ENCODE measurements at places on chromosomes 5 and 9.

DNA sequence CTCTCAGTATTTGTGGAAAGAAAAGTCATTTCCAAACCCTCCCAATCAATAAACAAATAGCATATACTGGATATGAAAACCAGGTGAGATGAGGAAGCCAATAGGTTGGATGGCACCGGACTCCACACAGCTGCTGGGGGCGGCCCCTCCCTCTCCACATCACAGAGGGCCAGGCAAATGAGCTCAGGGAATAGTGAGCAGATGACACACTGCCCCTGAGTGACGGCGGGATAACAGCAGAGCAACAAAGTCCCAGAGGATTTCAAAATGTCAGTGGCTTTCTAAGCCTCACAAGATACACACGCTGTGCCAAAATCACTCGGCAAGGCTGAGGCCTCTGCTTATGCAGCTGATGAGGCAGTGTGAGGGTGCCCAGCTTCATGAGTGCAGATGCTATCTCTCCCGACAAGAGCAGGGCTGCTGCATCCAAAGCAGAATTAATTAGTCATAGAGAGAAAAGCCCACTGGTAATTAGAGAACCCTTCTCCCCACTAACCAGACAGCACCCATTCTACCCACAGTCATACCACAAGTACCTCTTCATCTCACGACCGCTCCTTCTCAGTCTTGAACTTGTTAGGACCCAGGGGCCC is 235.0 kb upstream of the NFIL3 start:
- DNase-seq: no peak

- peak; percentile 90 for DNase-seq
These were observed 406.9 kb upstream of the ACTBL2 start for GRCh38 chr5:57889558-57889957.

GRCh38 chr9:19030899-19031298 is 2.1 kb downstream of the SAXO1 start:
- DNase-seq: no peak

- DNase-seq: no peak
These were observed 12.7 kb upstream of the DAB2 start for GRCh38 chr5:39437467-39437866.

DNA sequence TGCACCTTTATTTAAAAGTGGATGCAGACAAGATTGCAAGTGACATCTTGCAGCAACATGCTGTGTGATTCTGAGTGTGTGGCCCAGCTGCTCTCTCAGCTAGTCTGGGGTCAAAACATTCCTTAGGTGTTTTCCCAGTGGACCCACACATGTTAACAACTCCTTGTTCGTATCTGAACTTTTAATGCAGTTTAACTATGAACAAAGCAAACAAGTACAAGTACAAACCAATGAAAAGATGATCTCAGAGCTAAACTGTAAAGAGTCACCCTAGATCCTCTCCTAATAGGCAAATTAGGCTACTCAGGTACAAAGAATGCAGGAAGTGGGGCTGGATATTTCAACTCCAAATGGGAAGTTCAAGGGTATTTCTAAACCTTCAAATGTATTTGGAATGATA is 108.4 kb downstream of the ENTREP1 start:
- DNase-seq: no peak

GRCh38 chr5:31393126-31393525 is 138.8 kb downstream of the DROSHA start:
- DNase-seq: no peak

GRCh38 chr5:150523472-150524350 is 15.8 kb downstream of the NDST1 start:
- DNase-seq: peak; percentile 79

- DNase-seq: no peak
These were observed 3.2 kb upstream of the NUP214 start for GRCh38 chr9:131122158-131122557.

GRCh38 chr5:122924719-122925395 is 79.4 kb downstream of the SNX24 start:
- DNase-seq: no peak

DNA sequence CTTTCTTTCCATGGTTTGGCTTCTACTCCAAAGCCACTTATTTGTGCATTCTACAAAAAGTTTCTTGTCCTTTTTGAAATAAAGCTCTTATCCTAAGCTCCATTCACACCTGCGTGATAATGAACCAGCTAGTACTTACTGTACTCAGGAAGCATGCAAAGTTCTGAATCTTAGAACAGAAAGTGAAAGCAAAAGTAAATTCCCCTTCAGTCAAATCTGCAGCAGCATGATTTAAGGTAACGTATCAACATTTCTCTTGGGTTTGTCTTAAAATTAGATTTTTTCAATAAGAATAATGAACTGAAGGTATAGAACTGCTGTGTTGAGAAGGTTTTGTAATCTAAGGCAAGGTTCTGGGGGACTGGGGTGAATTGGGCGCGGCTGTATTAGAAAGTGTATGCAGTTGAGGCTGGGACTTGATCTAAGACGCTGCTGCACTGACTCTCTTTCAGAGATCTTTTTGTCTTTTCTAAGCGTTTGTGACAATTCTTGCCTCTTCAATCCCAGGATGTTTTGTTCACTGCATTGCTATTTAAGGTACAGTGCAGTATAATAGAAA is at the start of gene ERAP2:
TSS of gene ERAP2 (plus strand) at position 209 of the 559 bp plus-strand sequence. CDS start 3,186 bp downstream, outside the sequence.
- peak; percentile 76 for DNase-seq

- DNase-seq: no peak
These were observed 10.4 kb downstream of the NHP2 start for GRCh38 chr5:178143246-178143645.

- no peak for DNase-seq
These were observed 548.5 kb downstream of the DTWD2 start for GRCh38 chr5:118439831-118440230.

- no peak for DNase-seq
These were observed 8.4 kb downstream of the SPEF2 start for GRCh38 chr5:35626108-35626507.

DNA sequence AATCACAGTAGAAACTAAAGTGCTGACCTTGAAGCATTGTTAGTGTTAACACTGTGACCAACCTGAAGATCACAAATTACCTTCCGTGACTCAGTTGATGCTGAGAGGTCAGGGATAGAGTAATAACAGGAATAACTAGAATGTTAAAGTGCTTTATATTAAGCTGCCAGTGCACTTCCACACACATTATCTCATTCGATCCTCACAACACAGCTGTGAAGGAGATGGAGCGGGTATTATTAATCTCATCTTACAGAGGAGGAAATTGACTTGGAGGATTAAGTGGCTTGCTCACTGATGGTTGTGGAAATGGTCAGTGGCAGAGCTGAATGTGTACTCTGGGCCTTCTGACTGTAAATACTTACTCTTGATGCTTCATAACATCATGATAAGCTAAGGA is 252.5 kb upstream of the DMRT1 start:
- no peak for DNase-seq

DNA sequence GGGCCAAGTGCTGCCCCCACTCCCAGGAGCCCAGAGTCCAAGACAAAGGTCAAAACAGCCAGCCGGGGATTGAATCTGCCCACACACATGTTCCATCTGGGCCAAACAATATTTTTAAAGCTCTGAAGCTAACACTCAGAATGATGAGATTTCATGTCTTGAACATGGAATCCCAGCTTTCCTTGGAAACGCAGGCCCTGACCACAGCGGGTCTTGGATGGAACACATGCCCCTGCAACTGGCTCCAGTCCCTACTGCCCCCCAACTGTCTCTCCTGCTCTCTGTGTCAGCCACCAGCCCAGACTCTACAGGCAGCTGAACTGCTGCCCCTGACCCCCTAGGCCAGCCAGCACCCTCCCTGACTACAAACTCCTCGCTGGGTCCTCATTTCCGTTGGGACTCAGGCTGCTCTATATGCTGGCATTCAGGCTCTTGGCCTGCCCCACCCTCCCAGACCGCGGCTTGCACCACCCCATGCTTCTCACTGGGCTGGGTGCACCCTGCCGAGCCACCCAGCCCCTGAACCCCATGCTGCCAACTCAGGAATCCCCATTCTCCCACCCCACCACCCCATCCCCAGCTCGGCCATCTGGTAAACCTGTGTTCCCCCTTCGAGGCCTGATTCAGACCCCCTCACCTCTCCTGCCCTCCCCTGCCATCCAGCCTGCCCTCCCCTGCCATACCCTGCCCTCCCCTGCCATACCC is 71.7 kb downstream of the ADAMTS2 start:
- DNase-seq: no peak

DNA sequence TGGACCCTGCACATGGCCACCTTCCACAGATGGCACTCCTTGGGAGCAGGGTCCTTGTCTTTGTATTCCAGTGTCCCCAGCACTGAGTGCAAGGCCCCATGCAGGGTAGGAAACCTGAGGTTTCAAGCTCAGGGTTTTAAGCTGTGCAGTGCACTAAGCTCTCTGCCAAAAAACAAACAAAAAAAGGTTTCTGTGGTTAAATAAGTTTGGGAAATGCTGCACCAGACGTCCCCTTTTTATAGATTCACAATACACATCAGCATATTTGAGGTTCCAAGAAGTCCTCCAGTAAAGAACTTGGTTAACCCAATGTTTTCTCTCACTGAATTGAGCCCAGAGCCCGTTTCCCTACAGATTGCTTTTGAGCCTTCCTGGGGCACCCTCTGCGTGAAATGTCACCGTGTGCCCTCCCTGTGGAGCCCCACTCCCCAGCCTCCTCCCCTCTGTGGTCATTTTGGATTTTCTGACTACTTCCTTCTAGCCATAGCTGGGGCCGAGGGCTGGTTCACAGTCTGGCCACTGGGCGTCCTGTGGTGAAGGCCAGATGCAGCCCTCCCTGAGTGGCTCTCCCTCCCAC is 17.1 kb downstream of the DELE1 start:
- DNase-seq: peak; percentile 83

DNA sequence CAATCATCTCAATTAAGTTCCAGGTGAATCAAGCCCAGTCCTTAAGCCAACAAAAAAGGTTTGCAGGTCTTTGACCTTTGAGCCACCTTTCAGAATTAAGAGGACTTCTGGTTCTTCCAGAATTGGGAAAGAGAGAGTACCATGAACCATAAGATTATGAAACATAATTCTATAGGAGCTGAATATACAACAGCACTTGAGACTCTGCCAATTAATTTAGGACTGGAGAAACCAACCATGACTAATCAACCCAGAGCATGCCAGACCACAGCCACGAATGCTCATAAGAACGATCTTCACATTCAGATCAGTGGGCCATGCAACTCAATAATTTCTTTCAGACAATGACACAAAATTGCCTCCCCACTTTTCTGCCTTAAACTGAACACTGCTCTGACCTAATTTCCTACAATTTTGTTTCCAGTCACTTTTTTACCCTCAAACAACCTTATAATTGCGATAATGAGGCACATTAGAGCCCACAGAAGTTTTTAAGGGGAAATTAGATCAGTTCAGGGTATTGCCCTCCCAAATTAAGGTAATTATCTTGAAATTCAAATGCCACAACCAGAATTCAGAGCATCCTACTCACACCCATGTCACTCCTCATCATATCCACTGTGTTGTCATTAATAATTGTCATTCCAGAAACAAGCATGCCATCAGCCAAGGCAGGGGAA is 213.4 kb downstream of the ATPSCKMT start:
- DNase-seq: no peak

- peak; percentile 88 for DNase-seq
These were observed 24.4 kb upstream of the GRPEL2 start for GRCh38 chr5:149320791-149321330.

- no peak for DNase-seq
These were observed 564.3 kb upstream of the ZNF608 start for GRCh38 chr5:125310749-125311148.

- DNase-seq: no peak
These were observed 52.0 kb upstream of the GDNF start for GRCh38 chr5:37891832-37892231.

DNA sequence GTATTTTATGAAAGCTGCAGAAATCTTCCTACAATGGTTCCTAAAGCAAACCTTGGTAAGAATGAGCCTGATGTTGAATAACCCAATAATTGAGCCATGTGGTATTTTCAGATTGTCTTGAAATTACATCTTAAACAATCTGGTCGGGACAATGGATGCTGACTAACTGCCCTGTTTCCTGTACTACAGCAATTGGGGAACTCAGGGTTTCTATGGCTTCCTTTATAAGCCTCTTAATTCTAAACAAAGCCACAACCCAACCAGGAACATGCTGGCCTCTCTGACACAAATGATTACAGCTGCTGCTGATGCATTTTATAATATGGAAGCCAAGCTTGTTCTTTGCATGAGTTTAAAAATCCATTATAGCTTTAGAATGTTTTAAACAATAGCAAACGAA is 30.2 kb downstream of the PTPN3 start:
- peak; percentile 29 for DNase-seq

DNA sequence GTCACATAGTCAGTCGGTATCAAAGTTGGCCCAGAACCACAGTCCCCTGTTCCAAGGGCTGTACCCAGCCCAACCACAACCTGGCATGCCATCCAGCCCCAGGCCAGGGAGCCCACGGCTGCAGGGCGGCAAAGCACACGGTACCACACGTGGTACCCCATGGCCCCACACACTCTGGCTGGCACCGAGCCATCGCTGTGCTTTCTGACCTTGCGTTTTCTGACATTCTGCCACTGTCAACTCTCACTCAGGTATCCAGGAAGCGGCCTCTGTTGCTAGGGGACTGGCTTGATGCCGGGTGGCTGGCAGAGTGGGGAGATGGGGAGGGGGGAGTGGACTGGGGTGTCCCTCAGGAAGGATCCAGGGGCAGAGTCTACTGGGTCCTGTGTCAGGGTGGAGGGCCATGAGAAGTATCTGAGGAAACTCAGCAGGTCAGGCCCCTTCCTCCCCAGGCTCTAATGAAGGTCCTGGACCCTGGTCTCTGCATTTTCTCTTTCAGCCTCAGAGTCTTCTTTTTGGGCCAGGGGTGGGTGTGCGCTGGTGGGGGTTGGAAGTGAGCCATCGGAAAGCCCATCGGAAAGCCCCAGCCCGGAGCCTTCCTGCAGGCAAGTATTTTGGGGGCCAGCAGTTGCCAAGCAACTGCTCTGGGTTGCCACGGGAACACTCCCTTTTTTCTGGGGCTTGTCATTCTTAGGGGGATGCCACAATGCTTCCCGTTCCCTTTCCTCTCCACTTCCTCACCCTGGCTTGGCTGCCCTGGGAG is 21.0 kb upstream of the RALGDS start:
- no peak for DNase-seq

- no peak for DNase-seq
These were observed 94.2 kb downstream of the PCSK1 start for GRCh38 chr5:96338624-96339415.

- DNase-seq: no peak
These were observed 3.6 kb upstream of the PALM2AKAP2 start for GRCh38 chr9:109776391-109776790.
